ENCODE measurements at places on chromosomes 6 and 20.

- DNase-seq = peak; percentile 43
Observed at GRCh38 chr6:72740135-72740534, 118.3 kb downstream of the KCNQ5 start.

GRCh38 chr20:15378151-15378550, 1040.7 kb upstream of the FLRT3 start:
- DNase-seq = no peak

- no peak for DNase-seq
Observed at GRCh38 chr6:151376440-151376839, 14.9 kb downstream of the ZBTB2 start.

- no peak for DNase-seq
Observed at GRCh38 chr6:70376628-70377027, 36.7 kb upstream of the FAM135A start.

DNA sequence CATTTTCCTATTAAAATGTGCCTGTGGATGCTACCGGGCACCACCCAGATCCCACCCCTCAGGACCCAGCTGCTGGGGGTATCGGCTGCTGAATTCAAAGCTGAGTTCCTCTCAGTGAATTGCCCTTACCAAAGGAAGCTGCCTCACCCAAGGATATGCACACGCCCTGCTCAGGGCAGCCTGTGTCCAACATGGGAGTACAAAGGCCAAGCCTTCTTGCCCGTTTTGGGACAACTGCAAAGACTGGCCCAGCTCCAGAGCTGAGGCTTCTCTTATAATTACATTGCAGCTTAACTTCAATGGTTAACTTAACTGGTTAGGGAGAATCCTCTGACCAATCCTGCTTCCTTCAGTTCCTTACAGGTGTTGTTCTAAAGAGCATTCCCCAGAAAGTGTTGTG, 19.8 kb upstream of the FANCE start:
- no peak for DNase-seq

DNA sequence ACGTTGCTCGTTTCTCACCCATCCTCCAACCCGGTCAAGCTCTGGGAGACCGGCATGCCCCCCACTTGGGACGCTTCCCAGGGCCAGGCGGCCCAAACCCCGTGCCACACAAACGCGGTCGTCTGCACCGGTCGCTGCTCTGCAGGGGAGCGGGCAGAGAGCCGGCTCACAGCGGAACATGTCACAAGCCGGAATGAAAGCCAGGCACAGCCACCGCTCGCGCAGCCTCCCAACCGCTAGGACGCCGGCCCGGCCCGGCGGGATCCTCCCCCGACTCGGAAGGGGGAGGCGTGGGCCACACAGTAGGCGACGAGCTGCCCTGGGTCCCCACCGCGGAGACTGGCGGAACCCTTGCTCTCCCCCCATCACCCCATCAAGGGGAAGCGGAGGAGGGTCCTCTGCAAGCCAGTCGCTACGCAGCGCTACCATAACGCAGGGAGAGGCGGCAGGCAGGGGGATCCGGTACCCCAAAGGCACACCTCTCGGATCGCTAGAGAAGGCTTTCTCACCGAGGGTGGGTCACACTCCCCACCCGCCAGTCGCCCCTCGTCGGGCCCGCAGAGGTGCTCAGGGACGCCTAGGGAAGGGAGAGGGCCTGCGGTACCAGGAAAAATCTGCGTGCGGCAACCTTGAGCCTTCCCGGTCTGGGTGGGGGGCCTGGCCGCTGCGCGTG, 768.4 kb upstream of the DEFB115 start:
- no peak for DNase-seq

DNA sequence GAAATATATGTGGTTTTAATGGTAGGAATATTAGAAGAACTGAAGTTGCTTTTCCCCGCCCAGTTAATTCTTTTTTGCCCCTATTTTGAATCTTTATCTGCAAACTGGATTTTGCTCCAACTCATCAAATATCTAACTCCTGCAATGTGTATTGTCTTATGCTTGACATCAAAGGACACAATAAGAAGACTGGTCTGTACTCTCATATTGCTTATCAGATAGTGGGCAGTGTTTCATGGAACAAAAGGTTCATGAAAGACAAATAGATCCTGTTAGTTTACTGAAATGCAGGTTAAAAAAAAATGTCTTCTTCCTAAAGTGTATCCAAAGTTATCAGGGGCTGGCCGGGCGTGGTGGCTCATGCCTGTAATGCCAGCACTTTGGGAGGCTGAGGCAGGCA, 27.7 kb upstream of the GTF3C6 start:
- DNase-seq = no peak

GRCh38 chr20:55667955-55668354, 337.4 kb downstream of the CBLN4 start:
- DNase-seq = no peak

GRCh38 chr6:25481267-25481666, 170.7 kb upstream of the SCGN start:
- no peak for DNase-seq

GRCh38 chr6:43216200-43216599, 13.1 kb downstream of the DNPH1 start:
- DNase-seq = no peak

DNA sequence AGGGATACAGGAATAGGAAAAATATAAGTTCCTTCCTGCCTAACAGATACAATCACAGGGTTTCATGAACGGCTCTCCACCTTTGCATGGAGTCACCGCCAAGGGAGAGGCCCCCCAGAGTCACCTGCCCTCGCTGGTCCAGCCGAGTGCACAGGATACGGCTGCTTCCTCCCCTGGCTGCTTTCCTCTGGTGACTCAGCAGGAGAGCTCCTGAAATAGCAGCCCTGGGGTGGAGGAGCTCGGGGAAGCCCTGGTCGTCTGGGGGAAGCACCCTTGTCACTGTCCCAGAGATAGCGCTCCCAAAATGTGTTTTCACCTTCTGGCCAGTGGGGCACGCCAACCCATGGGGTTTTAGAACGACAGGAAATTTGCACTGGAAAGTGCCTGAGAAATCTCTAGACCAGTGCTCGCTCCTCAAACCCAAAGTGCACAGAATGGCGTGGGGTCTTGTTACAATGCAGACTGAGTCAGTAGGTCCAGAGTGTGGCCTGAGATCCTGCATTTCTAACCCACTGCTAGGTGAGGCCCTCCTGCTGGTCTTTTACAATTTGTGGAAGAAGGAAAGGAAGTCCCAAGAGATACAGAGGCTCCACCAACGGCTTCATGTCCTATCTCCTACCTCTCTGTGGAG, 35.9 kb upstream of the FAM50B start:
- no peak for DNase-seq

- DNase-seq = no peak
Observed at GRCh38 chr6:43992783-43993644, 134.2 kb downstream of the MRPL14 start.

GRCh38 chr20:56900252-56900651, 271.1 kb downstream of the TFAP2C start:
- DNase-seq = no peak

- DNase-seq = peak; percentile 56
Observed at GRCh38 chr20:16803965-16804792, 56.0 kb downstream of the OTOR start.

DNA sequence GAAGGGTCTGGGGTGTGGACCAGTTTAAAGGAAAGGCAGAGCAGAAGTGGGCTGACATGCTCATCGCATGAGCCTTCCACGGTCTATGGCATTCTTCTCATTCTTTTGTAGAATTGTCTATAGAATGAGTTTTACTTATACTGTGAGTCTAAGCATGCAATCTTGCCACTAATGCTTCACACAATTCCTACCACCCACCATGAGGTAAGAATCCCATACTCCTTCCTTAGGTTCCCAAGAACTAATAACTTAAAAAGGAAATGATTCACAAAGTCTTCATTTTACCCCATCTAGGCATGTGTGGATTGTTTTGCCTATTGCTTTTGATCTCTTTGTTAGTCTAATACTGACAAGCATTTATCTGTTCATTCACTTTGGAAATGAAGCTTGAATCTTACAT, 195.2 kb downstream of the LY86 start:
- no peak for DNase-seq

GRCh38 chr20:45098103-45098773, 2.7 kb downstream of the KCNS1 start:
- no peak for DNase-seq

DNA sequence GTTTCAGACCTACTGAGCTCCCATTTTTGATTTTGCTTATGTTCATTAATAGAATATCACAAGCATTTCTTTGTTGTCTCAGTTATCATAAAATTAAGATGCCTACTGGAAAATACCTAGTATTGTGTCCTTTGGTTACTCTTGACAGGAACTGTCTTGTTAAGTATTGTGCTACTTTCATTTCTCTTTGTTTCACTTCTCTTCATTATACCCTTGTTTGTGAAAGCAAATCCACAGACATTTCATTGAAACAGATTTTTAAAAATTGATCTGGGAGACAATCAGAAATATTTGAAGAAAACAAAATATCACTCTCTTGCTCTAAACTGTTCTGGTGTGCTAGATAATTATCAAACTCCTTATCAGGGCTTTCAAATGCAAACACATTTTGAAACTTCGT, 290.5 kb upstream of the EYS start:
- no peak for DNase-seq

DNA sequence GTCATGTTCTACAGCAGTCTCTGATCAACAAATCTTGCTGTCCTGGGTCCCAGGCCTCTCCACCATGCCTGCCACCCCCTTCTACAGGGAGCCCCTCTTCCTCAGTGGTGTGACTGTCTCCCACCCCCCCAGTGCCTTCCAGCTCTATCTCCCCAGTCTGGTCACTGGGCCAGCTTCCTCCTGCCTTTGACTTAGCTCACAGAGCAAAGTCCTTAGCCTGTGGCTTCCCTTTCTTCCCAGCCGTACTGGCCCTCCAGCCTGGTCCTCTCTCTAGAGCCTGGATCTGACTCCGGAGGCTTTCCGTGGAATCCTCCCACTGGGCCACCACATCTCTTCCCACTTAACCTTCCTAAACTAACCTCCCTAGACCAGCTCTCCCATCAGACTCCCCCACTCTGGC, 17.0 kb downstream of the MAPK13 start:
- no peak for DNase-seq

DNA sequence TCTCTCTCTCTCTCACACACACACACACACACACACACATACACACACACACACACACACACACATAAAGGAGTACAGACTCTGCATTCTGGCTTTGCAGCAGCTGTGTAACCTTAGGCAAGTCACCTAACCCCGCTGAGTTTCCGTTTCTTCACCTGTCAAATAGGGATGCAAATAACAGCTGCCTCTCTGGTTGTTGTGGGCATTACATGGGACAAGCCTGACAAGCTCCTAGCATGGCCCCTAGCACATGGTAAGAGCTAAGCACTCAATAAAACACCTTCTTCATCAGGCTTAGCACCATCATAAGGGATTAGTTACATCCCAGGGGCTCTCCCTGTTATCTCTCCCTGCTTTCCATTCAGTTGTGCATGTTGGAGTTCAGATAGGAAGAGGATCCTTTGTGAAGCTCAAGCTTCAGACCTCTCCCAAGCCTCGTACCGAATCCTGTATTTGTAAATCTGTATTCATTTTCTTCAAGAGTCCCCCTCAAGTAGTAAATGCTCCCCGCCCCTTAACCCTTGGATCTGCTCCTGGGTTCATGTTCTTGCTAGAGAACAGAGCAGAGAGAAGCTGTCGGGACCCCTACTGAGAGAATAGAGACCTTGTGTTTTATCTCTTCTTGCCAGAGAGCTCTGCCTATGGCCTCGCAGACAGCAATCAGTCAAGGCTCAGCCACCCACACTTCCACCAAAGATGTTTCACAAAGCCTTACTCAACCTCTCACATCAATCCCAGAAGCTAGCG, 2.2 kb downstream of the SLC13A3 start:
- no peak for DNase-seq

GRCh38 chr6:107941199-107941598, 16.8 kb downstream of the SEC63 start:
- no peak for DNase-seq

- no peak for DNase-seq
Observed at GRCh38 chr20:63253438-63254231, 628 bp downstream of the NKAIN4 start.

GRCh38 chr6:79425589-79426311, 111.5 kb downstream of the LCA5 start:
- no peak for DNase-seq

DNA sequence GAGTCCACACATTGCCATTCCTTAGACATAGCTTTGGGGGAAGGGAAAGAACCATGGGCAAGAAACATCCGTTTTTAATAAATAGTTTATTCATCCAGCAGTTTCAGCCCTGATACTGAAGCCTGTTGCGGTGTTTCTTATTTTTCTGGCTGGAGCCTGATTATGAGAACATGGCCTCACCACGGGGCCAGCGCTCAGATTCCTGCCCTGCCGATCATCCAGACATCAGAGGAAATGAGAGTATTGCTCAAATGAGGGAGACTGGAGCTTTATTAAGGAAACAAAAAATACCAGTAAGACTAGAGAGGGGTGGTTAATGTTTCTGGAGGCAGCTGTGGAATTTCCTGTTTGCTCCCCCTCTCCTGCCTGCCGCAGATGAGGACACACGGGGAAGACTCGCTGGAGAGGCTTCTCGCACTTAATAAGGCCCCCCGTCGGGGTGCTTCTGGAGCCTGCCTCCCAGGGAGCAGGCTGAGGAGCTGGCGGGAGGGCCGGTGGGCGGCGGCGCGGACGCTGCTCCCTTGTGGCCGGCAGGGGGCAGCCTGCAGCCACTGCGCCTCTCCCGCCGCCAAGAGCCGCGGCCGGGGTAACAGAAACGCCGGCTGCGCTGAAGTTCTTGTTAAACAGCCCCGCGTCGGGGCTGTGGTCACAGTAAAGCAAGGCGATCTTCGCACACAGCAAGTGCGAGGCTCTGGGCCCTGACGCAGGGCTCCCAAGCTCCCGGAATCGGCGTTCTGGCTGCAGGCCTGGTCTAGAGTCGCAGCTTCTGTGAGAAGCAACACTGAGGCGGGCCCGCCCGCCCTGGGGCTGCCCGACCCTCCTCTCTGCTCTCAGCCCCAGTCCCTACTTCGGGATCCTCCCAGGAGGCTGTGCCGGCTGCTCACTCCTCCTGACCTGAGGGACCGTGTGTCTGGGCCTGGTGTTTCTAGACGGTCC, 17.5 kb downstream of the LEMD2 start:
- DNase-seq = peak; percentile 73

GRCh38 chr6:43829470-43829869, 59.5 kb downstream of the VEGFA start:
- no peak for DNase-seq

GRCh38 chr6:116876635-116877611, at the start of gene RFX6:
RFX6 (plus strand) TSS chr6:116877242; CDS start chr6:116877276, 34 bp downstream.
- DNase-seq = no peak

GRCh38 chr6:109167562-109167961, 72.3 kb downstream of the CEP57L1 start:
- no peak for DNase-seq

DNA sequence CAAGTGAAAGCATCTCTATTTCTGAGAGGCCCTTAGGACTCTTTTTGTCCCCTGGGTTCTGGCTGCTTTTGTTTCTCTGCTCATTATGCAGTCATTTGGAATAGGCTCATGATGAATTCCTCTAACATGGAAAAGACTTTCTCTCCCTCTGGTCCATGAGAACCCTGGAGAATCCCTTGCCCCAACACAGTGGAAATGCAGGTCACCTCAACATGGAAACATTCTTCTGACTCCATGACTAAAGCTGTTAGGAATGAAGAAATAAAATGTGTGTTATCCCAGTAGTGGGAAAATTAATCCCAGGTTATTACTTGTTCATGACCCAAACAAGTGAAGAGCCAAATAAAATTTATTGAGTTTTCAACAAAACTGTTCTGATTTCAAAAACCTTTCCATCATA, 458.6 kb downstream of the EPM2A start:
- no peak for DNase-seq

Measured in activated CD8-positive, alpha-beta memory T cell treated with anti-CD3 and anti-CD28 coated beads, Interleukin-2, amount 10 ng/mL, durations not matched to agents 7 days and 5 days (primary cell).